HFFc6 (cell line): ENCODE measurements at places on chromosomes 3 and 15.

DNA sequence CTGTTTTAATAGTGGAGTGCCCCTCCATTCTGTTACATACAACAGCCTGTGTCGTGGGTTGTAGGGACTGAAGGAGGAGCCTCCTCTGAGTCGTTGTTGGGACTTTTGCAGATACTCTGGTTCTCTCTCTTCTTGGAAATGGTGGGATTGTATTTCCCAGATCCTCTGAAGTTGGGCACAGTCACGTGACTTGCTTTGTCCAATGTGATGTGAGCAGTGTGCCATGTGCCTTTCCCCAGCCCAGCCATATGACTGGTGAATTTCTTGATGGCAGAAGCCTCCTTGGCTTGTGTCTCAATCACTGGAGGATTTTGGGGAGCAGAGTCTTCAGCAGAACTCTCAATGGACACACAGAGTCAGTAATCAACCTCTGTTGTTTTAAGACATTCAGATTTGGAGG is 36.2 kb downstream of the RASGRF1 start:
- peaks cover 25% of the 10 kb centered on the region for H3K27me3 ChIP-seq
- H3K36me3 ChIP-seq = no peaks in the 10 kb centered on the region
- no peak for DNase-seq
- no peaks in the 10 kb centered on the region for H3K4me1 ChIP-seq
- no peak overlapping the region for H3K4me3 ChIP-seq
- no peak overlapping the region for H3K27ac ChIP-seq

DNA sequence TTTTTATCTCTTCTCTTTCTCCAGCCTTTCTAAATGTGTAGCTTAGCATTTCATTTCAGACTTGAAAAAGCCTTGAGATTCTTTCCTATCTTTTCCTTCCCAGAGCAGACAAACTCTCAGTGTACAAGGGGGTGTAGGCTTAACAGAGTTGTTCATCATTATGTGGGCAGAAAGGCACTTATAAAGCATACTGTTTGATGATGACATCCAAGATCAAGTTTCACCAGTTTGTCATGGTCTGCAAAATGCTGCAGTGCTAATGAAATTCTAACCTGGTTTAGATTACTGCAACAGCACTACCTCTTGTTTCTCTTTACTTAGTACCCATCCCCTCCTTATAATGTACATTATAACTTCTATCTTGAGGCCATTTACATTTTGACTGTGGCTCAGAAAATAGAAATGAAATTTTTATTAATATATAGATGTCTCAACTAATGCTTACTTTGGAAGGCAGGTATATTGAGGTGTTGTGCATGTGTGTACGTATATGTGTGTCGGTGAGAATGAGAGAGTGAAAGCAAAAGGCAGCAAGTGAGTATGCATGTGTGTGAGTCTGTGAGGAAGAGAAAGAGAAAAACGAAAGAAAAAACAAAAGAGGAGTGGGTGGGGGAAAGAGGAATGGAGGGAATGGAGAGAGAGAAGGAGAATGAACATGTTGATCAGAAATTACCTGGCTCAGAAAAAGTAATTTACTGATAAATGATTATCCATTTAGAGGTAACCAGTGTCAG is 1043.6 kb downstream of the TUSC7 start:
- H3K36me3 ChIP-seq = no peaks in the 10 kb centered on the region
- H3K4me1 ChIP-seq = no peaks in the 10 kb centered on the region
- H3K4me3 ChIP-seq = no peak overlapping the region
- no peak overlapping the region for H3K27ac ChIP-seq
- peaks cover 3% of the 10 kb centered on the region; the same call in 1 of the 2 replicates for H3K27me3 ChIP-seq

GRCh38 chr3:111709645-111710044 is 114.5 kb upstream of the ZBED2 start:
- no peaks in the 10 kb centered on the region; the same call in none of the 2 replicates for H3K36me3 ChIP-seq
- H3K27ac ChIP-seq = peak overlapping the region; percentile 2; the same call in 1 of the 2 replicates
- peaks cover 28% of the 10 kb centered on the region for H3K4me1 ChIP-seq
- H3K27me3 ChIP-seq = no peaks in the 10 kb centered on the region; the same call in 1 of the 2 replicates
- no peak overlapping the region for H3K4me3 ChIP-seq
- DNase-seq = no peak

GRCh38 chr3:117059956-117060270 is 350.3 kb downstream of the TUSC7 start:
- DNase-seq = no peak
- H3K36me3 ChIP-seq = no peaks in the 10 kb centered on the region
- H3K4me1 ChIP-seq = no peaks in the 10 kb centered on the region
- H3K27ac ChIP-seq = no peak overlapping the region

DNA sequence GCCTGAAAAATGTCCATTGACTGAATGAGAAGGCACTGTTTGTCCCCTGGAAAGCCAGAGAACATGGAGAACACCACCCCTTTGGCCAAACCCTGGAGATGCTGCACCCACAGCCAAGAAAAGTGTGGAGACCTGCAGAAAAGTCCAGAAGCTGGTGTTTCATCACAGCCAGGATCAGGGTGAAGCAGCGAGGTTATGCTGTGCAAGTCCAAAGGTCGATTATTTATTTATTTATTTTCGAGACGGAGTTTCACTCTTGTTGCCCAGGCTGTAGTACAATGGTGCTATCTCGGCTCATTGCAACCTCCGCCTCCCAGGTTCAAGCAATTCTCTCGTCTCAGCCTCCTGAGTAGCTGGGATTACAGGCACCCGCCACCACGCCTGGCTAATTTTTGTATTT is 5.5 kb upstream of the CTSH start:
- peaks cover 33% of the 10 kb centered on the region for H3K27me3 ChIP-seq
- no peak overlapping the region for H3K4me3 ChIP-seq
- DNase-seq = no peak
- H3K36me3 ChIP-seq = no peaks in the 10 kb centered on the region
- no peak overlapping the region for H3K27ac ChIP-seq

DNA sequence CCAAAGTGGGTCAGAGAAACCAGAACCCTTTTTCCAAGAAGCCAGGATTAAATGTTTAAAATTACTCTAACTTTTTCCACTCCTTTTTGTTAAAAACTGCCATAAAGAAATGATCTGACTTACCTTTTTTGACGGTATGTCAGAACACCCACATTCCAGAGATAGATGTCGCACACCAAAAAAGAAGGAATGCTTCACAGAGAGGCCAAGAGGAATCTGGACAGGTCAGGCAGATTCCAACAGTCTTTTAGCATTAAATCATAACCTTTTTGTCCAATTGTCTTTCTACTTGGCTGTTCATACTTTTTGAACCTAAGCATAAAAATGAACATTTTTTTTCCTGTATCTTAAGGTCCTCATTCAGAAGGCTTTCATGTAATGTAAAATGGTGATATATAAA is 846.9 kb downstream of the NSUN3 start:
- H3K4me3 ChIP-seq = no peak overlapping the region
- no peaks in the 10 kb centered on the region for H3K4me1 ChIP-seq
- no peaks in the 10 kb centered on the region for H3K36me3 ChIP-seq
- H3K27ac ChIP-seq = no peak overlapping the region
- no peak for DNase-seq
- no peaks in the 10 kb centered on the region for H3K27me3 ChIP-seq

DNA sequence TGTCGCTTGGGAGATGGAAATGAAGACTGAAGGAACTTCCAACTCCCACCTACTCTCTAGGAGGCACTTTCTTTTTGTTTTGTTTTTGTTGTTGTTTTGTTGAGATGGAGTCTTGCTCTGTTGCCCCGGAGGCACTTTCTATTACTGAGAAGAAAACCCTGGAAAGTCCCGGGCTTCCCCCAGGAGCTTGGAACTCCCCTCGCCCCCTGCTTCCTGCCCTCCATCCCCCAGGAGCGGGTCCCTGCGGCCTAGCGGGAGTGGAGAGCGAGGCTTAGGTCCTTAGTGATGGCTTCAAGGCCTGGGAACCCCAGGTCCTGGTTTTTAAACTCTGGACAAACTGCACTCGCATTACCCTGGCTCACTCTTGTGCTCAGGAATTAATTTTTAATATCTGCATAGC is 195.7 kb downstream of the OCA2 start:
- H3K27me3 ChIP-seq = no peaks in the 10 kb centered on the region; the same call in 1 of the 2 replicates
- H3K4me3 ChIP-seq = no peak overlapping the region
- H3K27ac ChIP-seq = no peak overlapping the region
- no peak for DNase-seq
- 0 out of 2 replicates have a peak, but pooled peaks cover 2% of the 10 kb centered on the region for H3K36me3 ChIP-seq

DNA sequence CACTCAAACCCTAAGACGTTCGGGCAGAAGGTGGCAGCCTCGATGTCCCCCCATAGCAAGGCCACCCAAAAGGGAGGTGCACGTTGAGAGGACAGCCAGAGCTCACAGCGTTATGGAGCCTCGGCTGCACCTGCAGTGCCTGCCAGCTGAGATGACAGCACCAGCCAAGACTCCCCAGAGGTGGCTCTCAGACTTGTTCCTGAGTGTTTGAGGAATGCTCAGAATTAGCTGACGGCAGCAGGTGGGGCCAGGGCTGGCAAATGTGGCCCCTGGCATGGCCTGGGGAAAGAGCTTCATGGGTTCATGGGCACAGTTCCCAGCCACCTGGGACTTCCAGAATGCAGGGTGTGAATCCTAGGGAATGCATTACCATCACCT is 177.8 kb downstream of the KLF13 start:
- H3K27ac ChIP-seq = no peak overlapping the region
- peaks cover 15% of the 10 kb centered on the region for H3K4me1 ChIP-seq
- no peak overlapping the region for H3K4me3 ChIP-seq
- no peak for DNase-seq
- H3K36me3 ChIP-seq = no peaks in the 10 kb centered on the region
- H3K27me3 ChIP-seq = peaks cover 21% of the 10 kb centered on the region

GRCh38 chr15:52255008-52255407 is 40.6 kb downstream of the MYO5C start:
- no peak overlapping the region for H3K4me3 ChIP-seq
- DNase-seq = peak; percentile 23
- H3K4me1 ChIP-seq = peaks cover 70% of the 10 kb centered on the region
- H3K27me3 ChIP-seq = peaks cover 3% of the 10 kb centered on the region; the same call in 1 of the 2 replicates
- H3K36me3 ChIP-seq = no peaks in the 10 kb centered on the region
- H3K27ac ChIP-seq = peak overlapping the region; percentile 8; the same call in 1 of the 2 replicates

DNA sequence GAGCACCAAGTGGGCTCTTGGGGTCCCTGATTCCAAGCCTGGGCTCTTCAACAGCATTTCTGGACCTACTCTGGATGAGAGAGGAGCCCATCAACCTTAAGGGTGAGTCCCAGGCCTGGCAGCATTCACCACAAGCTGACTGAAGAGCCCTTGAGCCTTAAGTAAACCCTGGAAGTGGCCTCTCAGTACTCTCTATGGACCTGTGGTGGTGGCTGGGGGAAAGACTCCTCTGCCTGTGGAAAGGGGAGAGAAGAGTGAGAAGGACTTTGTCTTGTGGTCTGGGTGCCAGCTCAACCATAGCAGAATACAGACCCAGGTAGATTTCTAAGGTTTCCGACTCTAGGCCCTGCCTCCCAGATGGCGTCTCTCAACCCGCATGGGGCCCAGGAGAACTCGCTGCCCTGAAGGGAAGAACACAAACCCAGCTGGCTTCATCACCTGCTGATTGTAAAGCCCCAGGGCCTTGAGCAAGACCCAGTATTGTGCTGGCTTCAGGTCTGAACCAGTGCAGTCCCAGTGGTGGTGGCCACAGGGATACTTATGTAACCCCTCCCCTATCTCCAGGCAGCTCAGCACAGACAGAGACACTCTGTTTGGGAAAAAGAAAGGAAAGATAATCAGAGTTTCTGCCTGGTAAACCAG is 71.4 kb downstream of the TFDP2 start:
- H3K27ac ChIP-seq = no peak overlapping the region
- H3K4me1 ChIP-seq = no peaks in the 10 kb centered on the region
- H3K4me3 ChIP-seq = no peak overlapping the region
- no peaks in the 10 kb centered on the region for H3K27me3 ChIP-seq

DNA sequence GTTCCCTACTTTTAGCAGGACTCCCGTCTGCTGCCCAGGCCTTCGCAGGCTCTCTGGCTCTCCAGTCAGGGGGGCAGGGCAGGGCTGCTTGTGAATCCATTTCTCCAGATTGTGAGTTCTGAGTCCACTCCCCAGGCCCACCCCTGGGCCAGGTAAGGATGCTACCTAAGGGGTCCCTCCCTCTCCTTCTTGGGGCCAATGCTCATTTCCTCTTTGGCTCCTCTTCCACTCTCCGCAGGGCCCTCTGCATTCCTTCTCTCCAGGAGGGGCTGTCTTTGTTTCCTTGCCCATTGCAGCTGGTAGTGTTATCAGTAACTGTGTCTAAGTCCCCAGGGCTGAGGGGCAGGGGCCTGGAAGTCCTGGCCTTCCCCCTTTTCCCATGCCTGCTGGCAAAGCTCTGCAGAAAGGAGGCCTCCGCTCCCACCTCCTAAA is 13.0 kb upstream of the CACNA2D2 start:
- peaks cover 51% of the 10 kb centered on the region for H3K27me3 ChIP-seq
- H3K4me1 ChIP-seq = no peaks in the 10 kb centered on the region
- no peak for DNase-seq
- H3K4me3 ChIP-seq = no peak overlapping the region
- no peaks in the 10 kb centered on the region for H3K36me3 ChIP-seq
- H3K27ac ChIP-seq = no peak overlapping the region

- H3K36me3 ChIP-seq = peaks cover 21% of the 10 kb centered on the region
- H3K27me3 ChIP-seq = peaks cover 5% of the 10 kb centered on the region; the same call in 1 of the 2 replicates
- peaks cover 63% of the 10 kb centered on the region for H3K4me1 ChIP-seq
- DNase-seq = peak; percentile 95
- peak overlapping the region; percentile 92 for H3K4me3 ChIP-seq
- peak overlapping the region; percentile 97 for H3K27ac ChIP-seq
These were observed 507 bp upstream of the GOLIM4 start for GRCh38 chr3:168096210-168096652.

DNA sequence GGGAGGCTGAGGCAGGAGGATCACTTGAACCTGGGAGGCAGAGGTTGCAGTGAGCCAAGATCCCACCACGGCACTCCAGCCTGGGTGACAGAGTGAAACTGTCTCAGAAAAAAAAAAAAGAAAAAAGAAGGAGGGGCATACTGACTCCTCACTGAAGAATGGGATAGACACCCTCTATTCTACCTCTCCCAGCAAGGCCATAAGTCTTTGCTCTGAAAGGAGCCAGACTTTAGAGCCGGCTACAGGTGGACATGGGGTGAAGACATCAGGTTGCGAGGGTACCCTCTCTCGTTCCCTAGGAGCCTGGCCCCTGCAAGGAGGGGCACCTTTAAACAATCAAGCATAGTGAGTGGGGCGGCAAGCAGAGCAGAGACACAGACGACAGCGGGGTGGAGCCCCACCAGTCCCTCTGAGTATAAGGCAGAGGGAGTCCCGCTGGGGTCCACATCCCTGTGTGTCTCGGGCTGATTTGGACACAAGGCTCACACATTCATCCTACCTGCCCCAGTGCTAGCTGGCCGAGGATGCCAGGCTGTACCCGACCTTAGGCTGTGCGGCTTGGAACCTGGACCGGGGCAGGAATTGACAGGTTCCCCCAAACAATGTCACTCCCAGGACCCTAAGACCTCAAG is 1.1 kb downstream of the GRAMD2A start:
- H3K4me1 ChIP-seq = peaks cover 30% of the 10 kb centered on the region
- H3K4me3 ChIP-seq = no peak overlapping the region
- peaks cover 16% of the 10 kb centered on the region; the same call in 1 of the 2 replicates for H3K36me3 ChIP-seq
- H3K27ac ChIP-seq = peak overlapping the region; percentile 53; the same call in 1 of the 2 replicates

GRCh38 chr3:156711113-156711512 is 36.7 kb downstream of the TIPARP start:
- no peaks in the 10 kb centered on the region for H3K27me3 ChIP-seq
- H3K4me1 ChIP-seq = peaks cover 18% of the 10 kb centered on the region
- DNase-seq = no peak
- peaks cover 45% of the 10 kb centered on the region for H3K36me3 ChIP-seq
- H3K4me3 ChIP-seq = no peak overlapping the region

- H3K4me3 ChIP-seq = no peak overlapping the region
- H3K4me1 ChIP-seq = peaks cover 14% of the 10 kb centered on the region
- peaks cover 17% of the 10 kb centered on the region for H3K27me3 ChIP-seq
- H3K27ac ChIP-seq = no peak overlapping the region
- no peak for DNase-seq
These were observed 17.6 kb upstream of the SEMA3F start for GRCh38 chr3:50137531-50137930.
